ENCODE measurements at places on chromosomes 3 and 15. TPM values are rescaled to one million over a fixed set of nuclear protein-coding genes. Genes with fewer than 3 reads are reported as not detected.

- no peak for DNase-seq
These were observed 15.6 kb upstream of the FBXW12 start for GRCh38 chr3:48356419-48356818.

DNA sequence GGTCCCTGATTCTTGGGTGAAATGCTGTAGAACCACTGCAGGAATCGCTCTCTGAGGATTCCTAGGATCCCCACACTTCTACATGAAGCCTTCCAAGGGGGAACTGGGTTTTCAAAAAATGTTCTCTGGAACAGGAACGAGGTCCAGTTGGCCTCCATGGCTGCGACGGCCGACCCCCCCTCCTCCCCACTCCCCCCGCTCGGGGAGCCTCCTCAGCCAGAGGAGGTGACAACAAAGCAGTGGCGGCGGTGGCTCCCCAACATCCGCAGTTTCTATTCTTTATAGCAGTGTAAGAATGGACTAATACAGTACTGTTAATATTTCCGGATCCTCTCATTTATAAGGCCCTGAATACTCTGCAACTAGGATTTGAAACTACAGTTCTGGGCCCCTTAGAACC is 84.0 kb upstream of the PLAAT1 start:
- no peak for DNase-seq

DNA sequence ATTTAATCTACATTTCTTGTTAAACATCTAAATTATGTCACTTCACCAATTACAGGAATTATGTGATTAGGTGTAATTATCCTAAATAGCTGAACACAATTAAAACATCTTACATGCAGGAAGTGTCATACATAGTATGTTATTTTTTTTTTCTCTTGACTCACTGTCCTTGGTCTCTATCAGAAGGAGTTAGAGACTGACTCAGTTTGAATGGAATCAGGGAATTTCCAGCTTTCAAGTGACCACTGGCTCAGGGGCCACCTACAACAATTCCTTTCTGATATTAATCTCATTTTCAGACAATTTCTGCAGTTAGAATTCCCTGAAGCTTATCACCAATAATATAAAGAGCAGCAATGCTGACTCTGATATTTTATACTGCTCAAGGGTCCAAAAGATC is 400.7 kb downstream of the ROBO1 start:
- no peak for DNase-seq

GRCh38 chr3:159919873-159920272 is 68.8 kb upstream of the IL12A start:
- DNase-seq = no peak

GRCh38 chr3:82012775-82013174 is 251.3 kb upstream of the GBE1 start:
- no peak for DNase-seq

DNA sequence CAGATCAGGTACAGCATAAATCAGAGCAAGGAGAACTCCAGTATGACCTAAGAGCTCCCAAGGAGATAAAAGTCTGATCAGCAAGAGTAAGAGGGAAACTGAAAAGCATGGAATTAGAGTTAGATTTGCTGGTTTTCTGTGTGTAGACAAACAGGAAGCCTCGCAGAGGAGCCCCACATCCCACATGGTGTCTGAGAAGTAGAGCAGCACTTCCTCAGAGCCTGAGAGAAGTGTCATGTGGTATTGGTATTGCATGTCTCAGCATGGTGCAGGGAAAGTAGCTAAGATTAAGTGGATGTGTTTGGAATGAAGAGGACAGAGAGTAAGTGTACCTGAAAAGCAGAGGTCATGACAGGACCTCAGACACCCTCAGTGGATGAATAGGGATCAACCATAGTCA is 175.4 kb upstream of the GBE1 start:
- no peak for DNase-seq

DNA sequence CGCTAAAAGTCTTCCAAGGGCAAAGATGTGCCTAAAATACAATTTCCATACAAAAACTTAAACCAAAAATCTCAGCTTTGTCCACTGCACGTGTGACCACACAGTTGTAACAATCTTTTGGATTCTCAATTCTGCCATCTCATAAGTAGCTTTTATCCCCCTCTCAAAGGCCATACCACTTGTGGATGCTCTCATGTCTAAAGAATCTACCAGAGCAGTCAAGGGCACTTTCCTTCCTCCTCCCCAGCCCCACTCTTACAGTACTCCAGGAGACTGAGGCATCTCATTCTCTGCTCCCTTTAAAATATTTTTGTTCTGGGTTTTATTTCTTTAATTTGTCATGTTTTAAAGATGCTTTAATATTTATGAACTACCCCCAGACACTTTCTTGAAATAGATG is 102.3 kb upstream of the PFN2 start:
- DNase-seq = no peak

GRCh38 chr15:32041294-32041693 is 11.0 kb downstream of the CHRNA7 start:
- peak; percentile 68 for DNase-seq

The KCNMB2 gene
- total RNA-seq = not detected

The WDR76 gene
- 11.9 TPM for total RNA-seq

The ATP13A5 gene
- total RNA-seq = not detected
